ENCODE measurements at places on chromosomes 6 and 20.

- no peak for DNase-seq
These were observed 299.6 kb downstream of the ADGRG6 start for GRCh38 chr6:142601427-142601826.

GRCh38 chr6:15504040-15504495 is 158.8 kb downstream of the DTNBP1 start:
- no peak for DNase-seq

GRCh38 chr6:17490724-17491123 is 97.3 kb downstream of the CAP2 start:
- DNase-seq, result no peak

GRCh38 chr20:4027590-4028265 is 12.4 kb upstream of the RNF24 start:
- DNase-seq, result no peak

- DNase-seq, result no peak
These were observed 36.3 kb downstream of the GSTA2 start for GRCh38 chr6:52726741-52727535.

GRCh38 chr20:24157213-24157612 is 168.6 kb upstream of the GGTLC1 start:
- DNase-seq, result no peak

DNA sequence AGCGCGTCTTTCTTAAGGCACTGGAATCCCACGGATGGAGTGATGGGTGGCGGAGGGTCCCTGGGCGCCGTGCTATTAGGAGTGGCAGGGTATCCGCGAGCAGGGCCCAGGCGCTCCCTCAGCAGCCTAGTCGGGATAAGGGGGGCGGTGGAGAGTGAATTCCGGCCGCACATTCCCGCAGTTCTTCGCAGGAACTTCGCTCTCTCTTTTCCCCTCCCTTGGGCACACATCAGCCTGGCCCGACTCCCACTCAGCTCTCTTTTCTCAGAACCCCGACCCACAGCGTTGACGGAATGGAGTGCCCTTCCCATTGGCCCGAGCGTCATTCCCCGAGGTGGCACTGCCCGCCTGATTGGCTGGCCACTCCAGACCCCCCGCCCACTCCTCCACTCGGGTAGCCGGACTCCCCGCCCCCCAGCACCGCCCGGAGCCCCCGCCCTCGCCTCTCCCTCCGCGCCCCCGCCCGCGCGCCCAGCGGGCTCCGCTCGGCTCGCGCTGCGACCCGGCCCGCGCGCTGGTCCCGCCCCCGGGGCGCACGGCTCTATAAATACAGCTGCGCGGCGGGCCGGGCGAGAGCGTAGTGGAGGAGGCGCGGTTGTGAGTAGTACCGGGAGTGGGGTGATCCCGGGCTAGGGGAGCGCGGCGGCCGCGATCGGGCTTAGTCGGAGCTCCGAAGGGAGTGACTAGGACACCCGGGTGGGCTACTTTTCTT is at the start of gene ID4:
Gene ID4 (plus strand): TSS at position 572 of the 712 bp plus-strand sequence. CDS start 385 bp downstream, outside the sequence.
- peak; percentile 90 for DNase-seq

- peak; percentile 20 for DNase-seq
These were observed 25.3 kb upstream of the KIAA1586 start for GRCh38 chr6:57021086-57021720.

DNA sequence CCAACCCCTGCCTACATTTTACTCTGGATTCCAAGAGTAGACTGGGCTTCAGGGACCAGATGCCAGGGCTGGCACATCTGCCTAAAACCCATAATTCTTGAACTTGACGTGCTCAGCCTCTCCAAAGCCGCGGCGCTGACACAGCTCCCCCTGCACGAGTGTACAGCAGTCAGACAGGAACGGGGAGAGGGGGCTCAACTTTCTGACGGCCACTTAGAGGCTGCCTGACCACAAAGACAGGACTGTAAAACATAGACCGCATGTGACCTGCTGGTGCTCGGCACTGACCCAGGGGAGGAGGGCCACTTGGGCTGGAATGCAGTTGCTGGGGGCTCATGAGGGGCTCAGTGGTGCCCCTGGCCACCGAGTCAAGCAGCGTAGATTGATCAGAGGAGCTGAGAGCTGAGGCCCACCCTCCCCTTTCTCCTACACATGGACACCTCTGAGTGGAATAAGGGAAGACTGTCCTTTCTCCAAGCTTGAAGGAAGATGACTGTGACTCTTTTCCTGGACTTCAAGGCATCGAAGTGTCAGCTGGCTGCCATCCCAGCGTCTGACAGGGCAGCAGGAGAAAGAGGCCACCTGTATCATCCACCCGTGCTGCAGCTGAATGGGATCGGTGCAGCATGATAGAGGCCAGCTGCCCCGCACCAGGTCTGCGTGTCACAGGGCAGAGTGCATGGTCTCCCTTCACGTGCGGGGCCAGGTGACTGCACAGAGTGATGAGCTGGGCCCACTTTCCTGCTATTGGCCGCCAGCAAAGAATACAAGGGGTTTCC is 171.3 kb upstream of the AGPAT4 start:
- no peak for DNase-seq

GRCh38 chr6:45477790-45478189 is 100.1 kb upstream of the SUPT3H start:
- DNase-seq, result no peak

- no peak for DNase-seq
These were observed 24.6 kb downstream of the MOCS1 start for GRCh38 chr6:39909701-39910100.

DNA sequence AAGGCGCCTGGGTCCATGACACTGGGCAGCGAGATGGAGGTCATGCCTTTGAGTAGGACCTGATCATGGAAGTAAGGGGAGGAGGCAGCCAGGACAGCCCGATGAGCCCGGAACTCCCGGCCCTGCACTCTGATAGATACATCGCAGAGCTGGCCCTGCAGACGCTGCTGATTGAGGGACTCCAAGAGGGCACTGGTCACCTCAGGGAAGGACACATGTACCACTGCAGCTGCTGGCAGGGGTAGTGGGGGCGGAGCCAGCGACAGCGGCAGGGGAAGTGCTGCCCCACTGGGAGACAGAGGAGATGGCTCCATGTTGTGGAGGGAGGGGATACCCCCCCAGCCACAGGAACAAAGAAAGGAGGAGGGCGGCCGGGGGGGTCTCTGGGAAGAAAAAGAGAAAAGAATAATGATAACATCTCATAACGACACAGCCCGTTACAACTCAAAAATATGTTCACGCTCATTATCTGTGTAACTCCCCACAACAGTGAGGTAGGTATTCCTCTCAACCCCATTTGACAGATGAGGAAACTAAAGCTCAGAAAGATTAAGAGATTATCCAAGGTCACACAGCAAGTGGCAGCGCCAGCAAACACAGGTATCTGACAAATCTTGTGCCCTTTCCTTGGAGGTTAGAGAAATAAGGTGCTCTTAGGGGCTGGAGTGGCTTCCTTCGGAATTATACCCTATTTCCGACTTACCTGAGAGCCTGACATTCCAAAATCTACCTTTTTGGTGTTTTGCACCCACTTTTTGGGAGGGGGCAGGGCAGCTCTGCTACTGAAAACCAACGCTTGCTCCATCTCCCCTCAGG is 733 bp downstream of the ZBTB22 start:
- no peak for DNase-seq

- DNase-seq, result peak; percentile 18
These were observed 112.0 kb downstream of the CDK19 start for GRCh38 chr6:110703010-110703905.

DNA sequence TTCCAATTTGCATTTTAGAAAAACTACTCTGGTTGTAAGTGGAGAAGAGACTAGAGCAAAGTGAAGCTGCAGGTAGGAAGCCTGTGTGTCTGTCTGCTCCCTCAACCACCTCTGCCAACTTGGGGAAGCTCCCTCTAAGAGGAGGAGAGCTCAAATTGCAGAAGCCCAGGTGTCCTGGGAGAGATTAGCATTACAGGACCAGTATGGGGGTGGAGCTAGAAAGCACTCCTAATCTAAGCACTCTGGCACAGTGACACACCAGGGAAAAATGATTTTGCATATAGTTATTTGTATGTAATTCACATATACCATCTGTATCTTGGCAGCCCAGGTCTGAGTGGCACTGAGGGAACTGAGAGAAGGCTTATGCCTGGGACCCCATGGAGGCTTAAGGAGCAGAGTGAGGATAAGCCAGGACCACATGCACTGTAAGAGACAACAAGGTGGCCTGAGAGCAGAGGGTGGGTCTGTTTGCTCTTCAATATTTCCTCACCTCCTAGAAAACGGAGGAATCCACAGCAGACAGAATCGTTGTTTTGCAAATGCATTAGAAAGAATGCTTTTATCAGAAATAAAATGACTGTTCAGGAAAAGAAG is 13.6 kb downstream of the GSTA2 start:
- DNase-seq, result no peak

GRCh38 chr6:36463676-36464075 is 20.9 kb downstream of the KCTD20 start:
- peak; percentile 34 for DNase-seq

DNA sequence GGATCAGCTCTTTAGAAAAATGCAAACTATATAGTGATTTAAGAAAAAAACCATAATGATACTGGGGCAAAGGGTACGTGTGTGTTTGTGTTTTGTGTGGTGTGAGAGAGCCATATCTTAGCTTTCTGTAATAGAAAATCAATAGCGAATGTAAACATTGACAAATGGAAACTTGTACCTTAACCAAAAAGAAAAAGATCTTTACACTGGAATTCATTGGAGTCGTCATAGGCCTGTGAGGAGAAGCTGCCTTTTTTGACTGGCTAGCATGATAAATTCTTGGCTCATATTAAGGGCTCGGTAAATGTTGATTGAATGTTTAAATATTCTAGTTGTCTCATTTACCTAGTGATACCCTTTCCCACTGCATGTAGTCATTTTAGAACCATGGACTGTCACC is 161.8 kb upstream of the ASCC3 start:
- no peak for DNase-seq

DNA sequence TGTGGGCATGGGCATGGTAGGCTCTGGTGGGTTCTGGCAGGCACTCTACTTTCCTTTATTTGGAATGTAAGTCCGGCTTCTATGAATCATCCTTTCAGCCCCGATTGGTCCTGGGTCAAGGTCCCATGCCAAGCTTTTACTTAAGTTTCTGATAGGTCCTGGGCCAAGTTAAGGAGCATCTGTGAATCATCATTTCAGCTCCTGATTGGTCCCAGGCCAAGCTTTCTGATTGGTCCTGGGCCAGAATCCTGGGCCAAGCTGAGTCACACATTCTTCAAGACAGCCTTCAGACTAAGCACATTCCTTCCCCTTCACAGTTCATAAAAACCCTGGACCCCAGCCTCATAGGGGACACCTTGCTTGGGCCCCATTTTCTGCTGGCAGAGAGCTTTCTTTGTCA is 231.0 kb upstream of the EYS start:
- DNase-seq, result no peak

DNA sequence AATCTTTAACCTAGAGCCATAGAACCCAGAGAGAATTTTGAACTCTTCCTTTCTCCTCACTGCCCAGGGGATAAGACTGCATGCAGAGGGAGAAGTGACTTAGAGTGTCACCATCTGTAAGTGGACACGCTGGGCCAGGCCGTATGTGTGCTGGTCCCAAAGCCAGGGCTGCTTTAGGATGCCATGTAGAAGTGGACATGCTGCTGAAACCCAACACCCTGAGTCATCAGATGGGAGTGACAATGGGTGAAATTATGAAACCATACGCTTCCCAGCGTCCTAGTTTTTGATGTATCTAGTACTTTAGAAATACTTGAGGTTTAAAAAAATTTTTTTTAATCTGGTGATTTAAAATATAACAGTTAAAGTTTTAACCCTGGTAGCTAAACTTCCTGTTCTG is 191.1 kb downstream of the FNDC1 start:
- DNase-seq, result peak; percentile 21

DNA sequence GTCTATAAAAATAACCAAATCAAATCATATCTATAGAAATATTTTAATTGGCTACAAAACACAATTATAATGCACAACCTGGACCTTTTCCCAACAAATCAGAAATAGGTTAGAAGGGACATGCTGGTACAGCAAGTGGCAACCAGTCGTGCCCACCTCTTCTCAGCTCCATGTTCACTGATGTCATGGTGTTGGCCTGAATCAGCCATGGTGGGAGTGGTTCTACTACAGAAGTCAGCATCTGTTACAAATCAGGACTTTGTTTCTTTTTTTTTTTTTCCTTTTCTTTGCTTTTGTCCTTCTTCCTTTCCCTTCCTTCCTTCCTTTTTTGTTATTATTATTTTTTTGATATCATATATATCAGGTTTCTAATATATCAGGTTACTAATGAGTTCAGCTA is 91.2 kb downstream of the RALGAPA2 start:
- DNase-seq, result no peak

DNA sequence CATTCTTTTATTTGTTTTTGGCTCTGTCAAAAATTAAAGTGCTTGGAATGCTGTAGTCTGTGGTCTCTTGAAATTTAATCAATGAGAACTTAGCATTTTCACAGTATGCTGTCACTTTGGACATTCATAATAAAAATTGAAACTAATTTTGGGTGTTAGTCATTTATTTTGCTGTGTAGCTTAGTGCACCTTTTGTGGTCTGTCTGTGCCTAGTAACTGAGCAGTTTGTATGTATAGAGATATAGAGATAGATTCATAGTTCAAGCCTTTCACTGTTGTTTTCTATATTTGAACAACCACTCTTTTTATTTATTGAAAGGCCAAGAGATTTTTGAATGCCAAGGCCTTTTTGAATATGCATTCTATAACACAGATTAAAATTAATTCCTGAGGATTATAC is 86.4 kb upstream of the TIAM2 start:
- DNase-seq, result no peak

GRCh38 chr20:61877776-61878477 is 187.8 kb downstream of the TAF4 start:
- DNase-seq, result no peak

DNA sequence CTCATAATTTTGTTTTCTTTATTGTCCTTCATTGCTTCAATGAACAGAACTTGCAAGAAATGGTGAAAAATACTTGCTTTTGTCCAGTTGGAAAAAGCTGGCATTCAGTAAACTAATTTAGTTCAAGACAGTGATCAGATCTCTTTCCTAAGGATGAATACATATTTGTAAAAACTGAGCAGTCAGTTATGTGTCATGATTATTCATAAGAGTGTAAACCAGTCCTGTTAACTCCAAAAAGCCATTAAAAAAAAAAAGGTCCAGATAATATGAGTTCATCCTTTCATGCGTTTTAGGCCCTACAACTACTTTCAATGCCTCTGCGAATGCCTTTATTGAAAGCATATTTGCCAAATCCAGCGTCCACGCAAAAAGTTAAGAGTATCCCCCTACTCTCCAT is 609 bp downstream of the PGM3 start:
- no peak for DNase-seq

DNA sequence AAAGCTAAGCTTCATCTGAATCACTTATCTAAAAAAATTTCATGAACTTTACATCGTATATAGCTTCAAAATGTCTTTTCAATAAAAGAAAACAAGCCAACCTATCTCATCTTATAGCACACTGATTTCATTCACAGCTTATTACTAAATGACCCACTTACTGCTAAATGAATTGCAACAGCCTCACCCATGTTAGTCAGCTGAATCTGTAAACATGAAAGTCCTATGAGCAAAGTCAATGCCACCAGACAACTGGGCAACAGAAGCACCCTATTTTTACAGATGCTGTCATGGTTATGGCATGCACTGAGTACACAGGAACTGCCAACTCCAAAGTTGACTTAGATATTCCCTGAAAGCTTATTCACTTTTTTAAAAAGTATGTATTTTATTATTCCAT is 41.2 kb upstream of the DST start:
- peak; percentile 81 for DNase-seq

GRCh38 chr20:50575865-50576720 is 65.9 kb downstream of the PTPN1 start:
- DNase-seq, result no peak
